Effector memory CD4-positive, alpha-beta T cell (primary cell): ENCODE measurements at places on chromosomes 12 and 14.

- no peak overlapping the region for H3K4me3 ChIP-seq
- H3K27ac ChIP-seq = no peak overlapping the region
- no peaks in the 10 kb centered on the region for H3K4me1 ChIP-seq
- H3K36me3 ChIP-seq = no peaks in the 10 kb centered on the region
- no peaks in the 10 kb centered on the region for H3K27me3 ChIP-seq
These were observed 170.4 kb downstream of the PRKD1 start for GRCh38 chr14:29757188-29757680.

- no peaks in the 10 kb centered on the region for H3K36me3 ChIP-seq
- peak; percentile 98 for DNase-seq
- H3K27ac ChIP-seq = peak within 1 kb of the TSS; percentile 88
- H3K4me1 ChIP-seq = peaks cover 24% of the 10 kb centered on the region
- H3K27me3 ChIP-seq = no peaks in the 10 kb centered on the region
These were observed at the start of gene TRAFD1 for GRCh38 chr12:112125250-112125999. TRAFD1 (plus strand) TSS chr12:112125560; CDS start chr12:112130523, 4,963 bp downstream.

DNA sequence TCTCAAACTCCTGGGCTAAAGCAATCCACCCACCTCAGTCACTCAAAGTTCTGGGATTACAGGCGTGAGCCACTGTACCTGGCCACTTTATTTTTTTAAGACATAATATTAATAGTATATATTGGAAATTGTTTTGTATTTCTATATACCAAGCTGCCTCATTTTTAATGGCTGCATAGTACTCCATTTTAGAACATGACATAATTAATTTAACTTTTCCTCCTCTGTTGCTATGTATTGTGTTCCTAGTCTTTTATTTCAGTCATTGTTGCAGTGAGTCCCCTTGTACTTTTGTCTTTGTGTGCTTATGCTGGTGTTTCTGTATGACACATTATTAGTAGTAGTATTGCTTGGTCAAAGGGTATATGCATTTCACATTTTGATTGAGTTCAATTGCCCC lies 138.7 kb downstream of the PRKCH start:
- H3K27me3 ChIP-seq = no peaks in the 10 kb centered on the region
- H3K4me3 ChIP-seq = no peak overlapping the region
- peaks cover 28% of the 10 kb centered on the region for H3K4me1 ChIP-seq
- peak overlapping the region; percentile 43 for H3K27ac ChIP-seq
- H3K36me3 ChIP-seq = peaks cover 76% of the 10 kb centered on the region

DNA sequence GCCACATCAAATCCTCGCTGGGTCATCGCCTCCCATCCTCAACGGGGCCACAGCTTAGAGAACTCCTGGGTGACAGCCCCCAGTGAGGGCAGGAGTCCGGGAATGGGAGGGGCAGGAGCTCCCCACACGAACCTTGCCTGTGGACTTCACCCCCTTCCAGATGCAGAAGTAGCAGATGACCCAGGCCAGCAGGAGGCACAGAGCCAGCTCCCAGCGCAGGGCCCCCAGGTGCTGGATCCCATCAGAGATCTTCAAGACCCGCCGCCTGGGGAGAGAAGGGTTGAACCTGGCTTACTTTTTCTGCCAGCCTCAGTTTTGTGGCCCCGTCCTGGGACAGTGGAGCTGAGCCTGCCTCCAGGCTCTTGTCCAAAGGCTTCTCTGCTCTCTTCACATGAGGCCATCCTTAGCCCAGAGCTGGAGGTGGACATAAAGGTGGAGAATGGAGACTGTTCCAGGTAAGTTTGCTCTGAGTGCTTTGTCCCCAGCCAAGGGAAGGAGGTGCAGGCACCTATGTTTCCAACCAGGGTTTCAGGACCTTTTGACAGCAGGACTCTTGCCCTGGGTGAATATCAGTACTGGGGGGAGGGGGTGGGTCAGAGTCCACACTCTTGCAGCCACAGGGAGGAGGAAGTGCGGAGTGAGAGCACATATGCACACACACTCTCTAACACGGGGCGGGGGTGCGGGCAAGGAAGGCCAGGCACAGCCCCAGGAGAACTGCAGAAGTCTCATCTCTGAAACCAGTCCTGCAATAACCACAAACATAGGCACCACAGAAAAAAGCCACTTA lies 23.3 kb upstream of the SLC6A12 start:
- no peaks in the 10 kb centered on the region for H3K4me1 ChIP-seq
- no peaks in the 10 kb centered on the region for H3K27me3 ChIP-seq
- no peak for DNase-seq
- H3K36me3 ChIP-seq = no peaks in the 10 kb centered on the region

- no peaks in the 10 kb centered on the region for H3K27me3 ChIP-seq
- no peak overlapping the region for H3K27ac ChIP-seq
- no peak for DNase-seq
- no peaks in the 10 kb centered on the region for H3K36me3 ChIP-seq
- no peaks in the 10 kb centered on the region for H3K4me1 ChIP-seq
These were observed 210.4 kb downstream of the DPY19L2 start for GRCh38 chr12:63457857-63458256.

DNA sequence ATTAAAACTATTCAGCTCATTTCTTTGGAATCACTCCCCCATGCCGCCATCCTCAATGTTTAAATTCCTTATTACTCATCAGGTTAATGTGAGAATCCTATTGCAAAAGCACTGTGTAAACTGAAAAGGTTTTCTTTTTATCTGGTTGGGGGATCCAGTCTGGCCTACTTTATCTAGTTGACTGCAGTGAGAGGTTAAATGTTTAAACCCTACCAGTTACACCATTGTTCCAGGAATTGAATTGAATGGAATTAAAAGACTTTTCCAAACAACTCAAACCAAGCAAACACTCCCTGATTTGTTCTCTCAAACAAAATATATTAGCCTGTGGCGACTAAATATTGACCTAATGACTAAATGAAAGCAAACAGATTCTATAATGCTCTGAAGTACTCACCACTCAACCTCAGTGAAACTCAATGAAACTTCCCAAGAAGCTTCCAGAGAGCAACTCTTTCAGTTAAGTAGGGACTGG lies 100.5 kb downstream of the VEZT start:
- H3K27me3 ChIP-seq = no peaks in the 10 kb centered on the region
- H3K4me3 ChIP-seq = no peak overlapping the region
- no peak for DNase-seq
- no peaks in the 10 kb centered on the region for H3K4me1 ChIP-seq

- H3K4me3 ChIP-seq = no peak overlapping the region
- H3K27me3 ChIP-seq = no peaks in the 10 kb centered on the region
- no peak for DNase-seq
- peaks cover 8% of the 10 kb centered on the region for H3K36me3 ChIP-seq
- no peak overlapping the region for H3K27ac ChIP-seq
These were observed 15.5 kb downstream of the RIC8B start for GRCh38 chr12:106790020-106790419.

DNA sequence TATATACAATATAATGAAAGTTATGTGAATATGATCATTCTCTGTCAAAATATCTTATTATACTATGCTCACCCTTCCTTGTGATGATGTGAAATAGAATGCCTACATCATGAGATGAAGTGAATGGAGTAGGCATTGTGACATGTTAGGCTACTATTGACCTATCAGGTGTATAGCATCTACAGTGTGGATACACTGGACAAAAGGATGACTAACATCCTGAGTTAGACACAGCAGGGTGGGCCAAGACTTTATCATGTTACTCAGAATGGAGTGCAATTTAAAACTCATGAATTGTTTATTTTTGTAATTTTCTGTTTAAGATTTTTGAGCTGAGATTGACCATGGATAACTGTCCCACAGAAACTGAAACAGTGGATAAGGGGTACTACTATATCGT lies 53.4 kb upstream of the NAV3 start:
- no peaks in the 10 kb centered on the region for H3K27me3 ChIP-seq
- H3K4me3 ChIP-seq = no peak overlapping the region
- no peaks in the 10 kb centered on the region for H3K36me3 ChIP-seq
- no peaks in the 10 kb centered on the region for H3K4me1 ChIP-seq

DNA sequence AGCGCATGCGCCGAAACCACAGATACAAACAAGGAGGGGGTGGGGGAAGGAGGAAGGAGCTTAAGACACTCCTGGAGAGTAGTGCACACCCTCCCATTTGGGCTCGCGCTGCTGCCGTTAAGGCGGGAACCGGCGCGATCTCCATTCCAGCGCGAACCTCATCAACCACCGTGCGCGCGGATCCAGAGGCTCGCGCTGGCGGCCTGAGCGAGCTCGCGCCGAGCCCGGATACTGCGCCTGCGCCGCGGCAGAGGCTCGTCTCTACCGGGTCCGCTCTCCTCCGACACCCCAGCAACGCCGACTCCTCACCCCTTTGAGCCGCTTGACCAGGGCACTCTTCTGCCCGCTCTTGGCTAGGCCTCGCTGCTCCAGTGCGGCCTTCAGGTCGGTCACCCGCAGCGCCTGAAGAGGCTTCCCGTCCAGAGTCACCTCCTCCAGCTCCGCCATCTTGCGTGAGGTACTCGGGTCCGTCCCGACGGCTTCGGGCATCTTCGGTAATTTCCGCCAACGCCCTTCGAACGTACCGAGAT lies at the start of gene ACIN1:
ACIN1 (minus strand) TSS at position 471 of the 530 bp plus-strand sequence; CDS start at position 447, 24 bp downstream.
- peaks cover 18% of the 10 kb centered on the region for H3K4me1 ChIP-seq
- peak; percentile 46 for DNase-seq
- H3K36me3 ChIP-seq = peaks cover 51% of the 10 kb centered on the region
- no peaks in the 10 kb centered on the region for H3K27me3 ChIP-seq
- peak within 1 kb of the TSS; percentile 78 for H3K4me3 ChIP-seq
- peak within 1 kb of the TSS; percentile 95 for H3K27ac ChIP-seq

DNA sequence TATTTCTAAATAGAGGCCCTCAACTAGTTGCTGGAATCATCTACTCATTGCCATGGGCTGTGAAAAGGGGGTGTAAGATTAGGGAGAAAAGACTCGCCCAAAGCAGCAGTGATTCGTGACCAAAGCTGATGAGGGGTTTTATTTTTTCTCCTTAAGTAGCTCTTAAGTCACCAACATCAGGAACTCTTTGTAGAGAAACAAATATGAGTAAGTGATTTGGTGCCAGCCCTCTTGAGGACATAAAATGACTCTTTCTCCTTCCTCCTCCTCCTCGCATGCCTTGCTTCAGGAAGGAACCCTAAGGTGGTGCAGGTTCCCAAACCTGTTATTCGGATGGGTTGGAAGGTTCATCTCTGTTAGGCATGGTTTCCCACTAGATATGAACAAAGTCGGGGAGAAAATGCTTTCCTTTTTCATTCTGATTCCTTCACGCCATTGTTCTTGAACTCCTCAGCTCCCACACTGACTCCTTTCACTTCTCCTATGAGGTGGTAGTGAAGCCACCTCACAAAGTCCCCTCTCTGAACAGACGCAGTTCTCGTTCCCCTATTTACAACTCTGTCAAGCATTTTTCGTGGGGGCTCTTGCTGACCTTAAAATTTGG lies 113.4 kb downstream of the ETV6 start:
- no peaks in the 10 kb centered on the region for H3K36me3 ChIP-seq
- H3K4me3 ChIP-seq = no peak overlapping the region
- H3K4me1 ChIP-seq = peaks cover 24% of the 10 kb centered on the region
- no peak overlapping the region for H3K27ac ChIP-seq

DNA sequence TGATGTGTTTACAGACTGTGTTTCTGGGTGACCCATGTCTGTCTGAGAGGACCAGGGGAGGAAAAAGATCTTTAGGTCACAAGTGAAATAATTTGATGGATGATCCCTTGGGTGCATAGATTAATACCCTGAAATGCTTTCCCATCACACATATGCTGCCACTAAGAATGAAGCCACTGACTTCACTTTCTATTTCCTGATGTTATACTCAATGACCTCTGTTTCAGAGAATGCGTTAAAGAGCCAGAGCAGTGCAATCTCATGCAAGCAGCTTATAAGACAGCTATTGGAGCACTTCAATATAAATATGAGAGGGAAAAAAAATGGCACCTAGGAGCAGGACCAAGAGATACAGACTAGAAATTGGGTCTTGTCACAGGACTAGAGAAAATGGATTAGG lies 133.7 kb downstream of the KLHL28 start:
- no peaks in the 10 kb centered on the region for H3K4me1 ChIP-seq
- DNase-seq = no peak
- H3K36me3 ChIP-seq = no peaks in the 10 kb centered on the region
- H3K27me3 ChIP-seq = no peaks in the 10 kb centered on the region
- H3K27ac ChIP-seq = no peak overlapping the region

DNA sequence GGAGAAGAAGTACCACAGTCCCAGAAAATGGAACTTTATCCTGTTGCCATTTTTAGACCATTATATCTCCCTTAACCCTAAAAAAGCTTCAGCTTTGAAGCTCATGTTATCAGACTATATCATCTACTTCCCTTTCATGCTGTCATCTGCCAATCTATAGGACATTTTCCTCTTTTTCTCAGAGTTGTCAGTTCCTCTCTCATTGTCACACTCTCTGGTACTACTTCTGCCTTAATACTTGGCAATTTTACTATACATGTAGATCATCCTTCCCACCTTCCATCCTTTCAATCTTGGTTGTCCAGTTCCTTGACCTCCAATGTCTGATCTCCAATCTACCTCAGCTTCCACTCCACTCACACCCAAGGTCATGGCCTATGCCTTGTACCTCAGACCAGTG lies 57.4 kb downstream of the SLC15A5 start:
- DNase-seq = no peak
- H3K4me3 ChIP-seq = no peak overlapping the region
- H3K27me3 ChIP-seq = no peaks in the 10 kb centered on the region
- H3K27ac ChIP-seq = no peak overlapping the region
- H3K4me1 ChIP-seq = no peaks in the 10 kb centered on the region

DNA sequence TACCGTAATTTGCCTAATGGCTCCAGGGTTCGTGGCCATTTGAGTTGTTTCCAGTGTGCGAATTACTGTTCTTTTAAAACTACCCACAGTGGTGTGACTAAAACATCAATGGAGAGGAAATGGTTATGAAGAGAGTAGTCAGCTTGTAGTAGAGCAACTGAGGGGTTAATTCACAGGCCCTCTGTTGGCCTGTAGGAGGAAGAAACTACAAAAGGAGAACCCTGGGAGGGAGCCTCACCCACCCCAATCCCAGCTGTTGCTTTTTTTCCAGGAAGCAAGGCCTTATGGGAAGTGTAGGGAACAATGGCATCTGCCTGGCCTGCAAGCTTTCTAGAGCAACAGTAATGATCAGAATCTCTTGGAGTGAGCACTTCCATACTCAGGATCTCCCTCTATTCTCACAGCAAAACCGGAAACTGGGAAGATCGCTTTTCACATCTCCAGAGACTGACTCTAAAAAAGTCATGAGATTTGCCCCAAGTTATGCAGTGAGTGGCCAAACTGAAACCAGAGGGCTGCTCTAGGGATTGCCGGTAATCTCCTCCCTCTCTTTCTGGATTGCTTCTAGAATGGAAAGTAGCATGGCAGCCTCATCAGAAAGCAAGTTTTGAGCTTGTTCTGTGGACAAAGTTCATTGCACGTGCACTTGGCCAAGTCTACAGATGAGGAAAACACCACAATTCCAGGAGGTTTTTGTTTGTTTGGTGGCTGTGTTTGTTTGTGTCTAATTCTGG lies 125.3 kb upstream of the PWP1 start:
- no peaks in the 10 kb centered on the region for H3K4me1 ChIP-seq
- no peak for DNase-seq
- H3K4me3 ChIP-seq = no peak overlapping the region
- no peaks in the 10 kb centered on the region for H3K27me3 ChIP-seq

GRCh38 chr14:98140862-98141530 lies 1131.0 kb downstream of the BCL11B start:
- H3K4me3 ChIP-seq = peak overlapping the region; percentile 30
- H3K4me1 ChIP-seq = peaks cover 57% of the 10 kb centered on the region
- H3K27ac ChIP-seq = peak overlapping the region; percentile 62
- H3K36me3 ChIP-seq = no peaks in the 10 kb centered on the region
- DNase-seq = no peak

- no peak overlapping the region for H3K4me3 ChIP-seq
- no peaks in the 10 kb centered on the region for H3K36me3 ChIP-seq
- H3K4me1 ChIP-seq = no peaks in the 10 kb centered on the region
These were observed 8.0 kb upstream of the ACTN1 start for GRCh38 chr14:68986926-68987652.
